ENCODE measurements at places on chromosomes 3 and 15.

GRCh38 chr3:45010811-45011333 is 15.2 kb upstream of the CLEC3B start:
- no peak for DNase-seq

DNA sequence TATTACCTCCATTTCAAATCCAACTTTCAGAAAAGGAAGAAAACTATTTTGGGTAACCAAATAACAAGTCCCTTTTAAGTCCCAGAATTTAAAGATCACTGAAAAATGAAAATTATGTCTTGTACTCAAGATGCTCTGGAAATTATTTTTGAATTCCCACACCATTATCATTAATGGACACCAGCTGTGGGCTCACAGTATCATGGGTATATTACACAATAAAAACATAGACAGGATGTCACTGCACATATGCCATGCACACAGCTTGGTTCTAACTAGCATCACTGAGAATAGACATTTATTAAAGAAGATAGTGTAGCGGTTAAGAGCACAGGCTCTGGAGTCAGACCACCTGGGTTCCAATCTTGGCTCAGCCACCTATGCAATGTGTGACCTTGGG is 130.4 kb downstream of the FRMD5 start:
- DNase-seq: no peak

DNA sequence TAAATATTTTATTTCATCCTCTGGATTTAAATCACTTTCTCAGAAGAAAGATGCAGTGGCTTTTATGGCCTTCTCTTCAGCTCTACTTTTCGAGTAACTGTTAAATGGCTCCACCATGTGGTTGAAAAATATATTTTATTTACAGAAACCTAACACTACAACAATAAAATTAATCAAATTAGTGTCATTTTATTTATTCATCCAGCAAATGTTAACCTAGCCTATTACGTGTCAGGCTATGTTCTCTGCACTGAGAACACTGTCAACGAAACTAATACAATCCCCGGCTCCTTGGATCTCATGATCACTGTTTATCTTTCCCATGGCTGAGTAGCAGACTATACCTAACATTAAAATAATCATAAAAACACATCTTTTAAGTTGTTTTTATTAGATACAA is 148.0 kb upstream of the OSTN start:
- no peak for DNase-seq

- DNase-seq: no peak
Observed at GRCh38 chr3:154274348-154274747, 49.9 kb downstream of the DHX36 start.

- DNase-seq: peak; percentile 79
Observed at GRCh38 chr3:4741404-4742307, 237.6 kb upstream of the BHLHE40 start.

DNA sequence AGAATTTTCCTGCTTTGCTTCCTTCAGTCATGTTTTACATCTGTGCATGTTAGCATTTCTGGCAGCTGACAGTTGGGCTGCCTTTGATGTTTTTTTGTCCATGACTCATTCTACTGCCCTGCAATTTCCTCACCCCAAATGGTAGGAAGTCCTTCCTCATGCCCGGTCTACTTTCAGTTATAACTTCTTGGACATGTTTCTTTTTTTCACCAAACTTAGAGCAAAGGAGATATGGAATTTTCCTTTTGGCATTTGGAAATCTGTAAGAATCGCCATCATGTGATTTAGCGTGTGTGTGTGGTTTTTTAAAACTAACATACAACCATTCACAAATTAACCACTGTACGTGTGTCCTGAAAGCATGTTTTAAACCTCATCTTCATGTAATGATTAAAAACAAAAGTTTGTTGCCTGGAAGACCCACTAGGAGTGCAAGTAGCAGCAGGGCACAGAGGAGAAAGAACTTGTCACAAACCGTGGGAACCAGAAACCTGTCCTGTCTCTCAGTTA is 430.7 kb upstream of the CFAP20DC start:
- no peak for DNase-seq

- DNase-seq: no peak
Observed at GRCh38 chr3:129608087-129608935, 1.8 kb upstream of the PLXND1 start.

DNA sequence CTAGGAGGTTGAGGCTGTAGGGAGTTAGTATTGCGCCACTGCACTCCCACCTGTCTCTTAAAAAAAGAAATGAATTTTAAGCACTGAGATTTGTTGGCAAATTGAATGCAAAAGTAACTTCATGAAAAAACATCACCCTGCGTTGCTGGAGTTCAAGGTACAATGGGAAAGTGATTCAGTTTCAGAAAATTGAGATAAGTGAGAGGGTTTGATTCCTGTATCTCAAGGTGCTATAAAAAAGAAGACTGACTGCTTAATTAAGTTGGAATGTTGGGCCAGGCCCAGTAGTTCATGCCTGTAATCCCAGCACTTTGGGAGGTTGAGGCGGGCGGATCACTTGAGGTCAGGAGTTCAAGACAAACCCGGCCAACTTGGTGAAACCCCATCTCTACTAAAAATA is 39.1 kb downstream of the IQGAP1 start:
- no peak for DNase-seq

- DNase-seq: no peak
Observed at GRCh38 chr3:120879411-120879810, 28.6 kb upstream of the STXBP5L start.

DNA sequence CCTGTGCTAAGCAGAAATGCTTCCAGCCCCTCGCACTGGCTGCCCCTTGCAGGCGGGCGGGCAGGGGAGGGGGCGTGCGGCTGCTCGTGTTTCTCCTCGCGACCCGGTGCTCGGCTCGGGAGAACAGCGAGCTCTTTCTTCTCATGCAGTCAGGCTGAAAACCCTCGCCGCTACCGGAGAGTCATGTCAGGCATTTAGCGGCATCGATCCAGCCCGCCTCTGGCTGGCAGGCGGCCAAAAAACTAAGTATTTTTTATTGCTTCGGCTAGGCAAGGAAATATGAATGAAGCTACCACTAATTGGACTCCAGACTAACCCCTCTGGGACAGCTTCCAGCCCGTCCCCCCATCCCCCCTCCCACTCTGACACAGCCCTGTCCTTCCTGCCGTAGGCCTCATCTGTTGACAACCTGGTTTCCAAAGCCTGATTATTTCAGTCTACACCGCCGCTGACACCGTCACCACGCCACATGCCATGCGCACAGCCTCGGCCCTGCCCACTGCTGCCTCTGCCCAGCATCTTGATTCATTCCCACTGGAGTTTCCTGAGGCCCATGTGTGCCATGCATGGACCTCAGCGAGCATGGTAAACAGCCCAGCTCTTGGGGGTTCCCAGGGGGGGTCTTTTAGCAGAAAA is 35.3 kb downstream of the TLE3 start:
- DNase-seq: no peak

DNA sequence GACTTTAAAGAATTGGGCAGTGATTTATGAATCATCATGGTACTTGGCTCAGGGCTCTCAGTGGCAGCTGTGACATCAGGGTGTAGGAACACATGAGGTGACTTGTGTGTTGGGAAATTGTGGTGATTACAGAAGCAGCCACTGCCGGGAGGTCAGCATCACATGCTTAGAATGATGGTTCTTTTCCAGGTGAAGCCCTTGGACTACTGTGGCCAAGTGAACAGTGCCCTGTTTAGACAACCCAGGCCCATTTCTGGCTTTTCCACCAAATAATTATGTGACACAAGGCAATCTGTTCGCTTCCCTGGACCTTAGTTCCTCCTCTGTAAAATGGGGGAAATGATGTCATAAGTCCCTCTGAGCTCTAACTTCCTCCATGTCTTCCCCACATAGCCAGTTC is 139.7 kb upstream of the ROPN1 start:
- DNase-seq: no peak

DNA sequence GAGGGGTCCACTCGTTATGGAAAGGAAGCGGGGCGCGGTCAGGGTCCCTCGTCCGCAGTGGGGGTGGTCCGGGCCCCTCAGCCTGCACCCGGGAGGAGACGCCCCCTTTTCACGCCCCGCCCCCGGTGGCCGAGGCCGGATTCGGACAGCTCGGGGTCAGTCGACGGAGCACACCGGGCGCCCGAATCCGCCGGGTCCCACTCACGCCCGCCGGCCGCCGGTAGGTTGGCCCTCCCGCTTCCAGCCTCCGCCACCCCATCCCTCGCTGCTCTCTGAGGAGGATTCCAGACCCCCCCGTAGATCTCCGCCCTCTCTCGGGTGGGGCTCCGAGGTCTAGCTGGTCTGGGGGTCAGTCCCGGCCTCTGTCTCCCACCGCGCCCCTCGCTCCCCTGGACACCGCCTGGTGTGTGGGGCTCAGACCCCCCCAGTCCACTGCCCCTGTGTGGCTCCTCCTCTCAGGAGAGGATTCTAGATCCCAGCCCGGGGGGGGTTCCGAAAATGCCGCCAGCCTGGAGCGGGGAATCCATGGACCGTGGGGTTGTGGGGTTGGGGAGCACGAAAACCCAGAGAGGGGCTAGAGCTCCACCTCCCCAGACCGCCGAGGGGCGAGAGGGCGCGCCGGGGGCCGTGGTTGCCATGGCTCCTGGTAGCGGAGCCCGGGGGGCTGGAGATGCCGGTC is 725 bp downstream of the CHL1 start:
- no peak for DNase-seq

DNA sequence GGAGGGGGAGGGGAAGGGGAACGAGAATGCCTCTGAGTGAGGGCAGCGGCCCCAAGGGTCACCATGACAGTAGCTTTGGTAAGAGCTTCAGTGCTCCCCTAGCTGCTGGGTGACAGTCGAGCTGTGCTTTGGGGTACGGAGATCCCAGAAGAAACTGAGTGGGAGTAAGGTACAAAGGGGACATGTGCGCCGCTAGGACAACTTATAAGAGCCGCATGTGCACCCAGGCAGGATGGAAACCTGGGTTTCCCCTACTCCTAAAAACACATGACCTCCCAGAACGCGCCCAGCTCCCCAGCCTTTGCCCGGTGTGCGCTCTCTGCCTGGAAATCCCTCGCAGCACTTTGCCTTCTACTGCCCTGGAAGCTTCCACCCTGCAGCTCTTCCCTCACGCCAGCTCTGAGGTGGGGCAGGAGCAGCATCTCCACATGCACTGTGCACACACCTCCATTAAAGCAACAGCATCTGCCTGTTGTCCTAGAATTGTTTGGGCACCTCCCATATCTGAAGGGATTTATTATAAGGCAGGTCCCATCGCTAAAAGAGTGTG is 232.2 kb downstream of the ADAMTS17 start:
- peak; percentile 41 for DNase-seq

DNA sequence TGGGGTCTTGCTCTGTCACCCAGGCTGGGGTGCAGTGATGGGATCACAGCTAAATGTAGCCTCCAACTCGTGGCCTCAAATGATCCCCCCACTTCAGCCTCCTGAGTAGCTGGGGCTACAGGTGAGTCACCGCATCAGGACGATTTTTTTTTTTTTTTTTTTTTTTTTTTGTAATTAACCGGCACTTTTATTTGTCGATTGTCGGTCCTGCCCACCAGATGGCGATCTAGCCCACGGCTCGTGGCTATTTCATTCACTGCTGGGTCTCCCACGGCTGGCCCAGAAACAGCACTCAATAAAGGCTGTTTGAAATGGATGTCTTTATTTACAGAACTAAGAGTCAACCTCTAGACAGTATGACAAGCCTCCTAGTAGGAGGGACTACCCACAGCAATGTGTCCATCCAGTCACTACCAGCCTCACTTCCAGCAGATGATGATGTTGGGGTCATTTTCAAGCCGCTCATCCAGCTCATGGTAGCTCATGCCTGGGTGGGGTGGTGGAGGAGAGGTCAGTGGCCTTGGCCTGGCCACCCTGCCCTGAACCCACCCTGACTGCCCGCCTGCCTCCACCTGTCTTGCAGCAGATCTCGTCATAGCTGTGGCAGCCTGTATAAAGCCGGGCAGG is 1.8 kb upstream of the ZMYND10 start:
- DNase-seq: peak; percentile 83

DNA sequence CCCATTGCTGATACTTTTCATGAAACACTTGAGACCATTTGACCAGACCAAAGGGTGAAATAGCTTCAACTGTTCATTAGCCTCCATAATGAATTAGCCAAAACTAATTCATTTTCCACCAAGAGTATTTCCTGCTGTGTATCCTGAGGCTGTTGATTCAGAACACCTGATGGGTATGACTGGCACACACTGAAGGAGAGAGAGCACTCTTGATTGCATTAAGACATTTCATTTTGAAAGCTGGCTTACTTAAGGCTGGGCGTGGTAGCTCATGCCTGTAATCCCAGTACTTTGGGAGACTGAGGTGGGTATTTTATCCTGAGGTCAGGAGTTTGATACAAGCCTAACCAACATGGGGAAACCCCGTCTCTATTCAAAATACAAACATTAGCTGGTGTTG is 175.6 kb downstream of the AGBL1 start:
- DNase-seq: no peak

DNA sequence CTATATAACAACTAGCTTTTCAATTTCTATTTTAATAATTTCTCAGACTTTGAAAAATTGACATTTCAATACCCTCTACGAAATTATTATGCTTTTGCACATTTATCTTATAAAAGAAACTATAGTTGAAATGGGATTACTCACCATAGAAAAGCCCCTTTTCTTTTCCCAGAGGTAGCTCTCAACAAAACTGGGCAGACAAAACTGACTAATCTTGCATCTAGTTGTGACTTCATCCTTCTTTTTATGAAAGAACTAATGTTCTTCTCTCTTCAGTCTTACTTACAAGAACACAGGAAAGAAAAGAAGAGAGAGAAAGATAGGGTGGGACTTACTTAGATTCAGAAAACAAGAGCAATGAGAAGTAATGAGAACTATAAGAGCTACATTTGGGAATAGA is 61.0 kb downstream of the GPR160 start:
- DNase-seq: no peak

GRCh38 chr15:73572296-73572695 is 60.9 kb downstream of the NPTN start:
- DNase-seq: no peak

DNA sequence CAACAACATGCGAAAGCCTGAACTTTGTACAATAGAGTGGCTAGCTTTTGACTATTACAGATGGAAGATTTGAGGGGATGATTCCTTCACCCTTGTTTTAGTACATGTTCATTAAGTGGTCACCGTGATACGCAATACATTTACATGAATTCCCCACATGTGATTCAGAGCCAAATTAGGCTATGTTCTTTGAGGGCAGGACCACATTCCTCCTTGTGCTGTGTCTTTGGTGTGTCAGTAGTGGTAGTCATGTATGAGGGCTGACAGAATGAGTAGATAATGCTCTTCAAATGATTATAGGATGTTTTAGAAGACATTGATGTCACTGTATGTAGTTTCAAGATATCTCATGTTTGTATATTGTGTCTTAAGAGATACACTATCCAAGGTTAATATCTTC is 12.1 kb downstream of the PTPRG start:
- no peak for DNase-seq

- DNase-seq: no peak
Observed at GRCh38 chr15:50028326-50028725, 90.7 kb downstream of the ATP8B4 start.

- no peak for DNase-seq
Observed at GRCh38 chr3:10890665-10891064, 74.6 kb downstream of the SLC6A11 start.
